MM.1S (cell line): ENCODE measurements at places on chromosomes 12 and 14.
A peak's percentile ranks its signal among the peaks of the same experiment; 100 is the strongest.

GRCh38 chr14:68398370-68398769 is 394.5 kb downstream of the ZFP36L1 start:
- DNase-seq: no peak

- DNase-seq: no peak
These were observed 73.5 kb downstream of the RIN3 start for GRCh38 chr14:92586963-92587699.

- no peak for DNase-seq
These were observed 309.6 kb downstream of the TMTC2 start for GRCh38 chr12:82996168-82996812.

DNA sequence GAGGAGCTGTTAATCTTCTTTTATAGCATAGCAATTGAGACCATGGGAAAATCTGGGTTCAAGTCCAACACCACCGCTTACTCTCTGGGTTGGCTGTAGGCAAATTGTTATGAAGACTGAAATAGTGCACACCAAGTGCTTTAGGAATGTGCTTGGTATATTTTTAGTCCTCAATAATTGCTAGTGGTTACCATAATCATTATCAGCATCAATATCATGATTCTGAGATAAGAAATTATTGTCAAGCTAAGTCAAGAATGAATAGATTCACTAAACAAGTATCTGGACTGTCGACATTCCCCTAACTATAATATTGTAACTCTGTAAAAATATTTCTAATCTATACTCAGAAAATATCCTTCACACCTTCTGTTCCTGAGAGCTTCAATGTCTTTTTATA is 48.5 kb downstream of the ANO4 start:
- DNase-seq: no peak

GRCh38 chr12:123141615-123142517 is 9.0 kb downstream of the PITPNM2 start:
- DNase-seq: no peak

- no peak for DNase-seq
These were observed 4.3 kb upstream of the RAPGEF3 start for GRCh38 chr12:47762850-47763465.

- DNase-seq: no peak
These were observed 249.0 kb downstream of the DPF3 start for GRCh38 chr14:72644758-72645489.

GRCh38 chr12:27922531-27923139 is 49.9 kb downstream of the PTHLH start:
- DNase-seq: no peak

GRCh38 chr12:96670334-96670899 is 181.0 kb downstream of the CFAP54 start:
- no peak for DNase-seq

- DNase-seq: peak; percentile 11
These were observed 226.1 kb downstream of the CHST11 start for GRCh38 chr12:104682790-104683279.

GRCh38 chr14:55347040-55347439 is 64.6 kb downstream of the ATG14 start:
- no peak for DNase-seq

GRCh38 chr12:31853520-31853919 is 105.7 kb upstream of the RESF1 start:
- DNase-seq: no peak

GRCh38 chr14:57498659-57499058 is 5.0 kb upstream of the CCDC198 start:
- DNase-seq: no peak

DNA sequence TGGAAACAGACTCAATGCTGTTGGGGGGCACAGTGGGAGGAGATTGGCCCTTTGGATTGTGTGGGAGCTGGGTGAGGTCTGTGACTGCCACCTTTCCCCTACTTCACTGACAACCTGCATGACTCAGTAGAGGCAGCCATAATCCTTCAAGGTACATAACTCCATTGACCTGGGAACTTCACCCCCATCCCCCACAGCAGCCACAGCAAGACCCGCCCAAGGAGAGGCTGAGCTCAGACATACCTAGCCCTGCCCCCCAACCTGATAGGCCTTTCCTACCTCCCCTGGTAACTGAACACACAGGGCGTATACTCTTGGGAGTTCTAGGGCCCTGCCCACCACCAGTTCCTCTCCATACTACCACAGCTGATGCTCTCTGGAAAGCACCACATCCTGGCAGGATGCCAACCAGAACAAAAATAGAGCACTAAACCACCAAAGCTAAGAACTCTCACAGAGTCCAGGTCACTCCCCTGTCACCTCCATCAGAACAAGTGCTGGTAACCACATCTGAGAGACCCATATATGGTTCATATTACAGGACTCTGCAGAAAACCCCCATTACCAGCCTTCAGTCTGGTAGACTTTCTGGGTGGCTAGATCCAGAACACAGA is 703.9 kb downstream of the FSCB start:
- peak; percentile 89 for DNase-seq

GRCh38 chr12:30546121-30546520 is 149.5 kb downstream of the IPO8 start:
- DNase-seq: no peak

DNA sequence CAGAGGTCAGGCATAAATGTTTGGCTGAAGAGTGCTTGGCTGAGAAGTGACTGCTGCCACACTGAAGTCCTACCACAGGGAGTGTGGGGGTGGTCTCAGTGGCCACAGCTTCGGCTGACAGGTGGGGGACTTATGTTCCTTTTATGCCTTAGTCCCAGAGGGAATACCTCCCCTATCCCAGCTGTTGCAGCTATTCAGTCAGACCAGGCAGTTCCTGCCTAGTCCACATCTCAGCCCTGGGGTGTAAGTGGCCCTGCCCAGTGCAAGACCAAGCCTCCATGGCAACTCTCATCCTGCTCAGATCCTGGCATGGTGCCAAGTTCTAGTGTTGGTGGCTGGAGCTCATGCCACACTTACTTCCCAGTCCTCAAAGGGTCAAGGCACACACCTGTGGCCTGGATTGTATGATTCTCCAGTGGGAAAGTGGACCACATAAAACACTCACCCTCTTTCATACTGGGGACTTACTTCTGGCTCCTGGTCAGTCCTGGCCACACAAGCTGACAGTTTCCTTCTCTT is 161.3 kb upstream of the CAND1 start:
- no peak for DNase-seq

- DNase-seq: no peak
These were observed 318.6 kb upstream of the FAR2 start for GRCh38 chr12:28830491-28830890.

DNA sequence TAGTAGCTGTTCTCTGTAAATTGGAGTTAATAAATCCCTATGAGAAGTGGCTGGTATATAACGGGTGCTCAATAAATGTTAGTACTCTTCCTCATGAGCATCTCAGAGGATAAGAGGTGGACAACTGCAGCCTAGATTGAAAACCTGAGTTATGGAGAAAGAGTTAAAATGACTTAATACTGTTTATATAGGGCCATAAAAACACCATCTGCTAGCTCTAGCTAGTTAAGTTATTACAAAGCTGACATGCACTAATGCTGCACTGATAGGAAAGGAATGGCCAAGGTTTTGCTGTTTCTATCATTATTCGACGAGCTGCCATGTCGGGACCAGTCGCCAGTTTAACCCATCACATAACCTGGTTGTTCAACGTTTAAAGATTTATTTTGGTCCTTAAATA is 72.0 kb upstream of the SEL1L start:
- no peak for DNase-seq

GRCh38 chr12:127064207-127064606 is 1202.8 kb upstream of the TMEM132C start:
- no peak for DNase-seq

DNA sequence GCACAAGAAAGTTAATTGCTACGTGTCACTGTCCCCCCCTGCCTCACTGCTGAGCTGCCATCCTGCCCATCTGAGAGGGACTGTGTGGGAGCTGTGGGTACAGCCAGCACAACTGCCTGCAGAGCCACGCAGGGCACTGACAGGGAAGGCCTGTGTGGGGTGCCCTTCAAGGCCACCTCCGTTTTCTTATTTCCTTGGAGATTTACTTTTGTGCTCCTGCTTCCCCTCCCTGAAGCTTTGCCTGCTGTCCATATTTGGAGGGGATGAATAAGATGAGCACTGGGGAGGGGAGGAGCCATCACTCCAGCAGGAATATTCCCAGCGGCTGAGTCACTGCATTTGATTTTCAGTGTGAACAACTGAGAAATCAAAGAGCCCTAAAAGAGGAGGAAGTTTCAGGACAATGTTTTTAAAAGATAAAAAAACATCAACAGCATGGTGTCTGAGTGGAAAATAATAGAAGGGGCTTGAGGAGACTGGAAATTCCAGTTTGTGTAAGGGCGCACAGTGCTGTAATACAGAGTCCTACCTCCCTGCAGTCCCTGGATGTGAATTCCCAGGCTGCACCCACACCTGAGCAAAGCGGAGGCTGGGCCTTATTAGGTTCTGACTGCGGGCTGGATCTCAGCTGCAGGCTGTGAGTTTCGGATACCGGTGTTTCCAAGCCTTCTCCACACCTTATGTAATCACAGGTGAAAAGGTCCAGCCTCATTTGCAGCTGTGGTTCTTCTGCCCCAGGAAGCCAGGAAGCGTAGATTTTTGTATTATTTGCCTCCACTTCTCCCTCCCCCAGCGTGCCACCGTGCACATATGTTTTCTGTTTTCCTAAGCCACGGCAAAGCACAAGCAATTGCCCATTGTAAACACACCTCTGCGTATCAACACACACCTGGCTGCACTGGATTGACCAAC is 192.6 kb upstream of the BCL2L14 start:
- DNase-seq: no peak

DNA sequence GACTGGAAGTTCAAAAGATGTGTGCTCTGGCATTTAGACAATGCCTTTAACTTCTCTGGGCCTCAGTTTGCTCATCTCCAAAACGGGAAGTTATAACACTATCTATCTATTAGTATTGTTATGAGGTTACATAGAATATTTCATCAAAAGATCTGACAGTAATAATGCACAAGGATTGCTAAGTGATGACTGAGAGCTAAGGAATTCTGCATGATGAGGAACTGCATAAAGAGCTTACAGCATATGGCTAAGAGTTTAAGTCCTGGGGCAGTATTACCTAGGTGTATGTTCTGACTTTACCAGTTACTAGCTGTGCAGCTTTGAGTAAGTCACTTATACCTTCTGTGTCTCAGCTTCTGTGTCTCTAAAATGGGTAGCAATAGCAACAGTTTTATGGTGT is 160.1 kb upstream of the TMPO start:
- no peak for DNase-seq

GRCh38 chr14:99393059-99393655 is 87.5 kb downstream of the SETD3 start:
- no peak for DNase-seq

- DNase-seq: no peak
These were observed 2.8 kb upstream of the WASHC4 start for GRCh38 chr12:105104762-105105161.

DNA sequence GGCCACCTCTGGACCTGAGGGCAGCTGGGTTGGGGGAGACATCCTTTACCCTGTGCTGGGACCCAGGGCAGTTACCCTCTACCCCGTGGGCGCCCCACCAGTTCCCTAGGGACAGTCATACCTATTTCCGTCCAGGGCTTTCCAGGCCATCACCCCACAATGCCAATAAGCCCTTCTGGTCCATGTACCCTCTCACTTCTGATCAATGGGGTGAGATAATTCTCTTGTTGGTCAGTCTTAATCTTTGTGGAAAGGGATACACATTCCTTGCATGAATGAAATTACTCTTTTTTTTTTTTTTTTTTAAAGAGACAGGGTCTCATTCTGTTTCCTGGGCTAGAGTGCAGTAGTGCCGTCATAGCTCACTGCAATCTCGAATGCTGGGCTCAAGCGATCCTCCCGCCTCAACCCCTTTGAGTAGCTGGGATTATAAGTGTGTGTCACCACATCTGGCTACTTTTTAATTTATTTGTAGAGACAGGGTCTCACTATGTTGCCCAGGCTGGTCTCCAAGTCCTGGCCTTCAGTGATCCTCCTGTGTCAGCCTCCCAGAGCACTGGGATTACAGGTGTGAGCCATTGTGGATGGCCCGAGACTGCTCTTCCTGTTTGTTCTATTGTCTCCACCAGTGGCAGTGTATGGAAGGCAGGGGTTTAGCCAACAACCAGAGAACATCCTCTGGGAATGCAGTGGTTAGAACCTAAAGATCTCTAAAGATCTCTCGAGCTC is 46.3 kb upstream of the STON2 start:
- no peak for DNase-seq

DNA sequence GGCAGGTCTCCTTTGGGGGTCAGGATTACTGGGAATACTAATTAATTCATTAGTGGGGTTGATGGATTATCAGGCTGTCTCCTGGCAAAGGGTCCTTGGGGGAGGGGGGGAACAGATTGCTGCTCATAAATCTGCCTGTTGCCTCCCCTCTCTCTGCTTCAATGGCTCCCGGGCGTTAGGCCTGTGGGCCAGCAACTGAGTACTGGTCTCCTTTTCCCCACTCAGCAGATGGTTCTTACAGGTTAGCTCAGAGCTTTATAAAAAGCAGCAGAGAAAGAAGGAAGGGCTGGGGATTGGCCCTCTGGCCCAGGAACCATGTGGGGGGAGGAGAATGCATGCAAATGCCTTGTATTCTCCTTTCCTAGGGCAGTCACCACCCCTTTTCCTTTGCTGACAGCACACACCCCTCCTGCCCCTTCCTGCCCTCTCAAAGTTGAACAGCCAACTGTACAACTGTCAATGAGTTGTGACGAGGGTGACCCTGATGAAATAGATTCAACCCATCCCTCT is 2.3 kb upstream of the NEUROD4 start:
- no peak for DNase-seq

GRCh38 chr12:67208281-67209067 is 60.7 kb upstream of the CAND1 start:
- no peak for DNase-seq

DNA sequence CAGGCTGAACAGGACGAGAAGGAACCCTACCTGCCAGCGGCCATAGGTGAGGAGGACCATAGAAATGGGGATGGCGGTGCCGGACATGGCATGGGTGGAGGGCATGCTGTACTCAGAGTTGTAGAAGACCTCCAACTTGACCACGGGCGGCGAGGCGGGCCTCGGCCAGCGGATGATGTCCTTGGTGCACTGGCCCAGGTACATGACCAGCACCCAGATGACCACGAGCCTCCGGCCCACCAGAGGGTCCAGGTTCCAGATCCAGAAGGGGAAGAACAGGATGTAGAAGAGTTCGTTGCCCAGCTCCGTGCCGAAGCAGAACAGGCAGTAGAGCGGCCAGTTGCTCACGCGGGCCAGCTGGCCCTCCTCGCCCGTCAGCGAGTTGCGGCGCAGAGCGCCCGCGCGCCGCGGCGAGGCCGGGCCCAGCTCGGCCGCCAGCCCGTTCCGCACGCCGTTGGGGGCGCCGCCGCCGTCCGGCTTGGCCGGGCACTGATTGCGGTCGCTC is 582 bp downstream of the SGPP1 start:
- DNase-seq: no peak

DNA sequence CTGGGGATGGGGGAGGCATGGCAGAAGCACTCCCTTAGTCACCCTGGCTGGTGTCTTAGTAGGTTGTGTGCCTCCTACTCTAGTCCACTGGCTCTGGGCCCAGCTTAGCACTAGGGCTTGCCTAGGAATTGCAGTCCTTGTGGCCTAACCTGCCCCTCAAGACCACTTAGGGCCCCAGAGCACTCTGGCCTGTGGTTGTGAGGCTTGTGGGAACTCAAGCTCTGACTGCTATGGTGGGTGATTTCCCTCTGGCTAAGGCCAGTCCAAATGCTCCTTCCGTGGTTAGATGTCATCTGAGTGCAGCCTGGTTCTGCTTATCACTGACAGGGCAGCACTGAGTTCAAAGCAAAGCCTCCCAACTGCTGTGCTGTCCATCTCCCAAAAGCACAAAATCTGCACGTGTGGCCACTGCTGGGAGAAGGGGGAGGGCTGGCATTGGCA is 20.2 kb downstream of the FGD4 start:
- no peak for DNase-seq

- DNase-seq: no peak
These were observed 31.7 kb upstream of the EVL start for GRCh38 chr14:100033347-100034075.

GRCh38 chr14:56217380-56218045 is 99.3 kb downstream of the PELI2 start:
- DNase-seq: no peak
